ENCODE measurements at places on chromosomes 3 and 15.
A peak's percentile ranks its signal among the peaks of the same experiment; 100 is the strongest.

DNA sequence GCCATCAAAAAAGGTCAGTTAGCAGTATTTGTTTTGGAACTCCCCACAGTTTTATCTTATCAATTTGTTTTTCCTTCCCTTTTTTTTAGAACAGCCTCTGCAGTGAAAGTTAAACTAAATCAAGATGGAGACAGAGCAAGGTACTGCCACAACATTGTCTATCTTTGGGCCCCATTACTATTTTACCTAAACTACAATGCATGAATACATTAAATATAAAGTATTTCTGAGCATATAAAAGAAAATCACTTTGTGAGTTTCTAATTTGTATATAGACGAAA is 139.5 kb downstream of the MEIS2 start:
- DNase-seq, result no peak

- no peak for DNase-seq
Measured at GRCh38 chr3:12773710-12774086, 14.6 kb upstream of the TMEM40 start.

DNA sequence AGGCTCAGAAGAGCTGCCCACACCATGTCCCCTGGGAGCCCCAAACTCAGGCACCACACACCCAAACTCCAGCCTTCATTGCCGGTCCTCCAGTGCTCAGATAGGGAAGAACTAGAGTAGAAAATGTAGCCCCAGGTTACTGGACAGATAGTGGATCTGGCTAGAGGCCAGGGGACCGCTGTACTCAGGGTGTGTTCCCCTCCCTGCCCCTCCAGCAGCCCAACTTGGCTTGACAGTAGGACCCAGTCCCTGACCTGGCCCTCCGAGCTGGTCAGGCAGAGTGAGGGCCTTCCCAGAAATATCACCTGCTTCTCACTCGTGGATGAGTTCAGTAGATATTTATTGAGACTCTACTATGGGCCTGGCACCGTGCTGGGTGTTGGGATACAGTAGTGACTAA is 100.0 kb downstream of the CORO2B start:
- no peak for DNase-seq

- no peak for DNase-seq
Measured at GRCh38 chr3:141663993-141664392, 74.1 kb upstream of the RNF7 start.

DNA sequence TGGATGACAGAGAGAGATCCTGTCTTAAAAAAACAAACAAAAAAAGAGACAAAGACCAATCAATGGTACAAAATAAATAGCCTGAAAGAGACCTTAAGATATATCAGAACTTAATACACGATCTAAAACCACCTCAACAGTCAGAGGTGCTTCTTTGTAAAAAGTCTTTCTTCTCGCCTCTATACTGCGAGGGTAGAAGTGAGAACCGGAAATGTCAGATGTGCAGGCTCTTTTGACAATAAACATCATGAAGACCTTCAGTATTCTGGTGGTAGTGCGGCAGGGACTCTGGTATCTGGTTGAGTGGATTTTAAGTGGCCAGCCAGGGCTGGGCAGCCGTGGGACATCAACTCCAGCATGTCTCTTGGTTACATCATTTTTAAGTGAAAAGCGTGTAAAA is 30.0 kb downstream of the RUBCN start:
- DNase-seq, result no peak

- DNase-seq, result no peak
Measured at GRCh38 chr3:40143283-40144090, 166.0 kb upstream of the EIF1B start.

DNA sequence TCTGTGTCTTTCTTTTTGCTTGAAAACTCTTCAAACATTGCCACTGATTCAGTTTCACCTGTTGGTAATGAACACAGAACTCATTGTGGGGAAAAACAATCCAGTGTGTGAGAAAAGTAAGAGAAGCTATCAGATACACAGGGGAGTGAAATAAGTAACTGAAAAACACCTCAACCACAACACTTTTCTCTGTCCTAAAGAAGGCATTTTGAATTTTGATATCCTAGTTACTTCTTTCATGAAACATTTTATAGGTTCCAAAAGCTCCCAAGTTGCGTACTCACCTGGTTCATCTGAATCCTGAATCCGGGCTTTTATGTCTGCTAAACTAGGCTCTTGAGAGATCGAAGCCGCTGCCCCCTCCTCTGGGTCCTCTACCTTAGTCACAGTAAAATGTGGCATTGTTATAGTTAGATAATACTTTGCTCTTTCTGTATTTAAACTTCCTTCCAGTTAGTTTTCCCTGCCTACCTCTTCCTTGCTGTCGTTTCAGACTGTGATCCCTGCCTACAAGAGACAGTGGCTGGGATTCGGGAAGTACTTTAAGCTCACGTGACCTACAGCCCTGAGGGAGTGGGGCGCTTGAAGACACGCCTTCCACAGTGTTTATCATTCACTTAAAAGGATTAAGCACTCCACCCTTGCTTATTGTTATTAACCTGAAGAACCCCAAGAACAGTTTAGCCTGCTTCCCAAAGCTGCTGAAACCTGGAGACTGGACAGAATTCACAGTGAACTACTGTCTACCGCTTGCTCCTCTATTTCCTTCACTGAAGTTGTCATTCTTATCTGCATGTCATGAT is 19.1 kb downstream of the SLC12A6 start:
- DNase-seq, result peak; percentile 89

DNA sequence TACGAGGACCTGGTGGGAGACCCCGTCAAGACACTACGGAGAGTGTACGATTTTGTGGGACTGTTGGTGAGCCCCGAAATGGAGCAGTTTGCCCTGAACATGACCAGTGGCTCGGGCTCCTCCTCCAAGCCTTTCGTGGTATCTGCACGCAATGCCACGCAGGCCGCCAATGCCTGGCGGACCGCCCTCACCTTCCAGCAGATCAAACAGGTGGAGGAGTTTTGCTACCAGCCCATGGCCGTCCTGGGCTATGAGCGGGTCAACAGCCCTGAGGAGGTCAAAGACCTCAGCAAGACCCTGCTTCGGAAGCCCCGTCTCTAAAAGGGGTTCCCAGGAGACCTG is 2.5 kb downstream of the CHST2 start:
- DNase-seq, result no peak

DNA sequence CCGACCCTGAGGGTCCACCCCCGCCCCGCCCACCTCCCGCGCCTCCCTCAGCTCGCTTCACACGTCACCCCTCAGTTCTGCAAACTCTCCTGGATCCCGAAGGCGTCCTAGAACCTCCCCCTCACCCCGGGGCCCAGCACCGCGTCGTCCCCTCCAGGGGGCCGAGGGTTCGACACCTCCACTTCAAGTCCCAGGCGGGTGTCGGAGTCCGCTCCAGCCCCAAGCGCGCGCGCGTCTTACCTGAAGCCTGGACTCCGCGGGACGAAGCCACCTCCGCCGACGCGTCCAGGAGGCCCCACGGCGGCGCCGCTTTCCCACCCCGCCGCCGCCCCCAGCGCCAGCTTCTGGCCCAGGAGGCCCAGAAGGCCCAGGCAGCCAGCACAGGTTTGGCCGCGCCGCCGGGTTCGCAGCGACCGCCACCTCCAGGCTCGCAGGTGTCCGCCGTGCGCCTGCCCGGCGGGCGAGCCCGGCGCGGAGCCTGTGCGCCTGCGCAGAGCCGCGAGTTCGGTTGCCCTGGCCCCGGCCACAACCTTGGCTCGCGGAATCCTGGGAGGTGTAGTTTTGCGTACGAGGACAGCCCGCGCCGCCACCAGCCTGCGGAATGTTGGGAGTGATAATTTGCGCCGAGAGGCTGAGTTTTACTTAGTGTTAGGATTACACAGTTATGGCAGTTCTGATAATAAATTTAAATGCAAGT is at the start of gene POMGNT2:
Gene POMGNT2, minus strand, starts transcription at position 484 of the 697 bp plus-strand sequence. CDS start 24,648 bp downstream, outside the sequence.
- DNase-seq, result peak; percentile 94

GRCh38 chr3:46187341-46187700 is 20.8 kb downstream of the CCR1 start:
- DNase-seq, result no peak

DNA sequence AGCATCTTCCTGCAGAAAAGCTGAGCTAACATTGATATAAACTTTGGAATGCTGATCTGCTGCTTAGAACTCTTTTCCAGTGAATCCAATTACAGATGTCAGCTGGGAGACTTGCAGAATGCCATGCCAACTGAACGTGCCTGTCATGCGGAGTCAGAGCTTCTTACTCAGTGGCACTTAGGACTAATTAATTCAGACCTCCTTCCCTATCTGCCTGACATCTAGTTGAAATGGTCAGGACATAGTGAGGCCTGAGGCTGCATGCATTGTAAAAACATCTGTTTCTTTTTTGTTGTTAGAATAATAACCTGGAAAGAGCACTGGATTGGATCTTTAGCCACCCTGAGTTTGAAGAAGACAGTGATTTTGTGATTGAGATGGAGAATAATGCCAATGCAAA is 112.6 kb downstream of the USP13 start:
- DNase-seq, result no peak

GRCh38 chr15:34821831-34822230 is 26.5 kb upstream of the ACTC1 start:
- no peak for DNase-seq

DNA sequence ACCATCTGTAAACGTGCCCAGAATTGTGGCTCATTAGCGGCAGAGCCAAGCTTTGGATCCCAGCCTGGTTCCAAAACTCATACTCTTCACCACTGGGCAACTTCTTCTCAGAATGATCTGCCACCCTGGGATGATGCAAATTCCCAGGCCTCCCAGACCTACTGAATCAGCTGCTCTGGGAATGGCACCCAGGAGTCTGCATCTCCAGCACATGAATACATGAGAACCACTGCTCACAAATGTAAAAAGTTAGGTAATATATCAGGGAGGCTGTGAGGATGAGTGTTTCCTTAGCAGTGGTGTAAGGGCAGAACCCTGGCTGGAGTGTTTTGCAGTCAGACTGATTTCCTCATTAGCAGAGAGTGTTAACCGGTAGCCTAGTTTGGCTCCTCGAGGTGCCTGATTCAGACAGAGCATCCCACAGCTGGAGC is 94.2 kb downstream of the LIPC start:
- no peak for DNase-seq

DNA sequence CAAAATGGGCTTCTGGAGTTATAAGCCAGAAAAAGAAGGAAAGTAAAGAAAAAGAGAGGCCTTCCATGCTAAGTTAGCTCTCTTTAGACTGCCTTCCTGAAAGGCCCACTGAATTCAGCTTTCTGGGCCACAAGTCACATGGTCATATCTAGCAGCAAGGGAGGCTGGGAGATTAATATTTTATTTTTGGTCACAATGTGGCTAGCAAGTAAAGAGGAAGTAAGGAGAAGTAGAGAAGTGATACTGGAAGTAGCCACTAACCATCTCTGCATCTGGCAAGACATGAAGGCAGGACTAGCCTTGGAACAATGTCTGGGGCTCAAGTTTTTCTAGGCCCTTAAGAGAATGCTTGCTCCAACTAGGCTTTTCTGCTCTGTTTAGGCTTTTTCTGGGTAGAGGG is 81.8 kb upstream of the UBE2E1 start:
- DNase-seq, result no peak

GRCh38 chr15:67124111-67124510 is 58.7 kb downstream of the SMAD3 start:
- DNase-seq, result no peak

DNA sequence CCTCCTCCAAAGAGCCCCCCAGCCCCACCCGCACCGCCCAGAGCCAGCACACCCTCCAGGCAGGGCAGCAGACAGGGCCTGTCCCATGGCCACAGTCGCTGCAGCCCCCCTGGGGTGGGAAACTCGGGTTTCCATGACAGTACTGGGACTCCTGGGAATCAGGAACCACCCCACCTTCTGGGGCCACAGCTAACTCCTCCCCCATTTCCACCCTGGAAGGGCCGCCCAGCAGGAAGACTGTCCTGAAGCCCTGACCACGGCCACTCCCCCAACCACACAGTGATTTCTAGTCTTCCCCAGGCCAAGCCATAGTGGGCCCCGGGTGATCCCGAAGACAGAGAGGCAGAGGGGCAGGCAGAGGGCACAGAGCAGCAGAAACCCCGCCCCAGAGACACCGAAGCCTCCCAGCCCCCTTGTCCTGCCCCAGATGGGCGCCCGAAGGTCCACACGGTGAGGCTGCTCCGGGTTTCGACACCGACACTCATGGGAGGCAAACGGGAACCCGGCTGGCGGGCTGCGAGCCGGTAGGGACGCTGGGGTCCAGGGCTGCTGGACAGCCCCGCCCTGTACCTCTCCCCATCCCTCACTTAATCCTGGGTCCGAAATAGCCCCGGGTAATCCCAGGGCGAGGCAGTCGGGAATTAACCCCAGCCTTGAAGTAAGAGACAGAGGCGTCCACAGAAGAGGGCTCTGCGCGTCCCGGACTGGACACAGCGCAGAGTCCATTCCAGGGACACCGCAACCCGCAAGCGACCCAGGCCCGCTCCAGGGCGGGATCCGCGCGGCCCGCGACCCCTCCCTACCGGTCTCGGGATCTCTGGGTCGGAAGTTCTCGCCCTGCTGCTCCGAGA is 138.4 kb downstream of the NUP210 start:
- no peak for DNase-seq

DNA sequence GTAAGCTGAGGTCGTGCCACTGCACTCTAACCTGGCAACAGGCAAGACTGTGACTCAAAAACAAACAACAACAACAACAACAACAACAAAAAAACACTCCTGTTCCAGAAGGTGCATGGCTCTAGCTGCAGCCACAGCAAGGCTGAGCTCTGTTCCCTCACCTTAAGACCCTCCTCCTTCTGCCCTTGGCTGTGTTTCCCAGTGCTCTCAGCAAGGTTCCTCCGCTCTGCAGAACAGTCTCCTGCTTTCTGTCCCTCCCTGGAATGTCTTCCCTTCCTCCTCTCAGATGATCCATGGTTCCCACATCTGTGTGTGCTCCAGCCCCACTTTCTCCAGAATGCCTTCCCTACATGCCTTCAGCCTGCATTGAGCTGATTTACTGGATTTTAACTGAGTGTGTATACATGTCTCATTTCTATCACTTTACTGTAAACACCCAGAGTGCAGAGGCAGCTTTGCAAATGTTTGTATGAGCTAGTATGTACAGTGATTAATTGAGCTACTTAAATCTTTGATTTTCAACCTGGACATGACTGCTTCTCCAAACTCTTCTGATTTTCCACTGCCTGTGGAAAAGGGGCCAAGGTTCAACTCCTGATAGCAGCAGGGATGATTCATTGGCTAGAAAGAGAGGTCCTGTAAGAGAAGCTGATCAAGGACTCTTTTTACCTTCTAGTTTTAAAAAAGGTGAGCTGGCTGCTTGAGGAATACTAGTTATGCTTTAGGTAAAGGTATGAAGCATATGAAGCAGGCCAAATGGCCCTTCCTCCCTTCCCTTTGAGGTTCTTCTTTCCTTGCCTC is 14.7 kb downstream of the ANKUB1 start:
- no peak for DNase-seq

DNA sequence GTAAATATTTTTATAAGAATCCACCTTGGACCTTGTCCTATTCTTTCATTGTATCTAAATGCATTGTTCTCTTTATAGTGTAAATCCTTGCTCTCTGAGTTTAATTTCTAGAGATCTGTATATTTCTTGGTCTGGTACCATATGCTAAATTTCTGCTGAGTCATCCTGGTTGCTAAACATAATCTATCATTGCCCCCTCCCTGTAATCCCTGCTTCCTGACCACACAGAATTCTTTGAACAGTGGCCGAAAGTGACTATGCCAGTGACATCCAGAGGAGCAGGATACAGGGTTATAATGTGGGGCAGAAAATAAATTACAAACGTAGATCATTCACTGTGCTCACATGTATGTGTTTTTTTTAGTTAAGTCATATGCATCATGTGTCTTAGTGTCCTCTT is 143.1 kb downstream of the DIPK2A start:
- no peak for DNase-seq

Measured in LoVo (cell line).